ENCODE measurements at places on chromosomes 12 and 14.

- no peak for DNase-seq
- H3K4me1 ChIP-seq: no peaks in the 10 kb centered on the region
- H3K36me3 ChIP-seq: peaks cover 6% of the 10 kb centered on the region
- H3K27ac ChIP-seq: no peak overlapping the region
- no peak overlapping the region for H3K4me3 ChIP-seq
These were observed 63.6 kb downstream of the PAPOLA start for GRCh38 chr14:96565811-96566210.

DNA sequence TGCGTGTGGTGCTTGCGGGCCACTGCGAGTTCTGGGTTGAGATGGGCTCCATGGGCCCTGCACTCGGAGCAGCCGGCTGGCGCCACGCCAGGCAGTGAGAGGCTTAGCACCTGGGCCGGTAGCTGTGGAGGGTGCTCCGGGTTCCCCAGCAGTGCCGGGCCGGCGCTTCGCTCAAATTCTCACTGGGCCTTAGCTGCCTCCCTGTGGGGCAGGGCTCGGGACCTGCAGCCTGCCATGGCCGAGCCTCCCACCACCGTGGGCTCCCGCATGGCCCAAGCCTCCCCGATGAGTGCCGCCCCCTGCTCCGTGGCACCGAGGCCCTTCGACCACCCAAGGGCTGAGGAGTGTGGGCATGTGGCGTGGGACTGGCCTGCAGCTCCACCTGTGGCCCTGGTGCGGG, 375.7 kb downstream of the NELL2 start:
- no peaks in the 10 kb centered on the region for H3K36me3 ChIP-seq
- no peak overlapping the region for H3K4me3 ChIP-seq
- no peak overlapping the region for H3K27ac ChIP-seq
- no peaks in the 10 kb centered on the region for H3K4me1 ChIP-seq
- no peak for DNase-seq
- no peaks in the 10 kb centered on the region for H3K27me3 ChIP-seq

GRCh38 chr12:130988751-130989150, 35.0 kb downstream of the ADGRD1 start:
- H3K36me3 ChIP-seq: no peaks in the 10 kb centered on the region
- H3K4me3 ChIP-seq: no peak overlapping the region
- H3K4me1 ChIP-seq: peaks cover 4% of the 10 kb centered on the region
- no peaks in the 10 kb centered on the region for H3K27me3 ChIP-seq
- no peak overlapping the region for H3K27ac ChIP-seq
- no peak for DNase-seq

- H3K27ac ChIP-seq: no peak overlapping the region
- peaks cover 16% of the 10 kb centered on the region for H3K36me3 ChIP-seq
- no peaks in the 10 kb centered on the region for H3K4me1 ChIP-seq
- no peak overlapping the region for H3K4me3 ChIP-seq
These were observed 14.2 kb downstream of the HEBP1 start for GRCh38 chr12:12985817-12986408.

DNA sequence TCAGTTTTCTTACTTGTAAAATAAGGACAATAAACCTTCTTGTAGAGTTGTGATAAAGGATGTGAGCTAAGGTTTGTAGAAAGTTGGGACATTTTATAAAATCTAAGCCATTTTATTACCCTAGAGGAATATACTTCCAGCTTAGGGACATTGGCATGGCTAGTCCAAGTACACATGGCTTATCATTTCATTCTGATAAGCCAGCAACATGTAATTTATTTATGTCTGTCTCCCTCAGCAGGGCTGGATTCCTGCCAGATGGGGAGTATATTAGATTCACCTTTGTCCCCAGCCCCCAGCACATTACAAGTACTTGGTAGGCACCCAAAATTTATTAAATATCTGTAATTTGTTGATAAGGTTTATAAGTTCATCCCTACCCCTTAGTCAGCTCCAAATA, 6.3 kb upstream of the ATG14 start:
- peaks cover 5% of the 10 kb centered on the region for H3K4me1 ChIP-seq
- peaks cover 16% of the 10 kb centered on the region for H3K27me3 ChIP-seq
- no peaks in the 10 kb centered on the region for H3K36me3 ChIP-seq
- H3K4me3 ChIP-seq: no peak overlapping the region

DNA sequence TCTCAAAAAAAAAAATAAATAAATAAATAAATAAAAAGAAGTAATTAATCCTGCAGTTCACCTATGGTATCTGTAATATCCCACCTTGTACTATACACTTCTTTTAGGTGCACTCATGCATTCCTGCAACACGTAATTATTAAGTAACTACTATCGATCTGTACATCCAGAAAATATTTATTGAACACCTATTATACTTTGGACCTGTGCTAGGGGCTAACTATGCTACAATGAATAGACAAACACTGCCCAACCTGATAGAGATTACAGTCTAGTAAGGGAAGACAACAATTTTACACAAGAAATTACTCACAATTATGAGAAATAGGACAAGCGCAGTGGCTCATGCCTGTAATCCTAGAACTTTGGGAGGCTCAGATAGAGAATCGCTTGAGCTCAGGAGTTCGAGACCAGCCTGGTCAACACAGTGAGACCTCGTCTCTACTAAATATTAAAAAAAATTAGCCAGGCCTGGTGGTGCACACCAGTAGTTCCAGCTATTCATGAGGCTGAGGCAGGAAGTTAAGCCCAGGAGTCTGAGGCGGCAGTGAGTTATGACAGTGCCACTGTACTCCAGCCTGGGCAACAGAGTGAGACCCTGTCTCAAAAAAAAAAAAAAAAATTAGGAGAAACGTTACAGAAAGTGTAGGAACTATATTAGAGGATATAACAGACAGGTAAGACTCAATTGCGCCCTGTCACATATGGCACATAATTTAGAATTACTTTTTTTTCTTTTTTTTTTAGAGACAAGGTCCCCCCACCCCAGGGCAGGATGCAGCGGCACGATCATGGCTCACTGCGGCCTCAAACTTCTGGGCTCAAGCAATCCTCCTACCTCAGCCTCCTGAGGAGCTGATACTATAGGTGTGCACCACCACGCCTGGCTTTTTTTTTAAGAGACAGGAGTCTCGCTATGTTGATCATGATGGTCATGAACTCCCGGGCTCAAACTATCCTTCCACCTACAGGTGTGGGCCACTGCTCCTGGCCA, 1.2 kb downstream of the NRDE2 start:
- H3K4me3 ChIP-seq: no peak overlapping the region
- peaks cover 5% of the 10 kb centered on the region for H3K36me3 ChIP-seq
- H3K27me3 ChIP-seq: peaks cover 2% of the 10 kb centered on the region
- H3K27ac ChIP-seq: no peak overlapping the region
- DNase-seq: no peak
- H3K4me1 ChIP-seq: peaks cover 2% of the 10 kb centered on the region

DNA sequence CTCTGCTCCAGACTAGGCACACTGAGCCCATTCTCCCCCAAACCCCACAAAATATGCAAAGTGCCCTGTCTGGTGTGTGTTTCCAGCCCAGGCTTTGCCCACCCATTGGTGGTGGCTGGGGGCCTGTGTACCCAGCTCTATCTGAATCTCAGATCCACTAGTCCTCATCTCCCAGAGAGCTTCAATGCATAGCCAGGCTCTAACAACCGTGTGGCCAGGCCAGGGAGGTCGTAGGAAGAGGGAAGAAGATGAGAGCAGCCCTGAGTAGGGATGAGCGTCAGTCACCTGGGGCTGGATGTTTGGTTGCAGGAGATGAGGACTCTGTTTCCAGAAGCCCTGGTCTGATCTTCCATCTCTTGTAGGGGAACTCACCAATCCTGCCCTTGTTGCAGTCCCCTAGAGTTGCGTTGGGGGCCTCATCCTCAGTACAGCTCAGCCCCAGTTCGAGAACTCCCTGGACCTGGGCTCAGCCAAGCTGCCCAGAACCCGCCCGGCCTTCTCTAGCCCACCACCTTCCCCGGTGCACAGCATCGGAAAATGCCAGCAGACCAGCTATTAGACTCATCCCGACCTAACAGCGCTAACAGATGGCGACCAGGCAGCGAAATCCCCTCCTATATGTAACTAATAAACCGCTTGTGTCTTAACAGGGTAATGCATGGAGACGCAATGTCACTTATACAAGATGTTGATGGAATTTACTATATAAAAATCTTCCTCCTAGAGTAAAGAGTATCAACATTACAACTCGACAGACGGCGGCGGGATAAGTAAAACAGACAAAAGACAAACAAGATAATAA, 3.2 kb upstream of the LHX5 start:
- no peaks in the 10 kb centered on the region for H3K36me3 ChIP-seq
- H3K4me1 ChIP-seq: peaks cover 49% of the 10 kb centered on the region
- H3K4me3 ChIP-seq: peak overlapping the region; percentile 15
- H3K27ac ChIP-seq: no peak overlapping the region
- no peak for DNase-seq

DNA sequence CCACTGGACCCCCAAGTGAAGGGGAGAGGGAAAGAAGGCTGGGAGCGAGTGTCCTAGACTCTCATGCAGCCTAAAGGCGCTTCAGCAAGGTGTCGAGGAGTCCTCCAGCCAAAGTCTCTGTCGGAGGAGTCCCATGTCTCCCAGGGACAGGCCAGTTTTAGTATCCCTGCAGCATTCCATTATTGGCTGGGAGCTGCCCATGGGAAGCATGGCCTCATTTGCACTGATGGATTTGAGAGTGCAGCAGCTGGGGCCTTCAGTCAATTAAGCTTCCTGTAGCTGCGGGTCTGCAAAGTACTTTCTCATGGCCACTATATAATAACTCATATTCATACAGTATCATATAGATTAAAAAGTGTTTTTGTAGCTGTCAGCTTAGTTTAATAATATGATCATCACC, 12.4 kb upstream of the RPH3A start:
- DNase-seq: no peak
- H3K4me3 ChIP-seq: no peak overlapping the region
- no peaks in the 10 kb centered on the region for H3K27me3 ChIP-seq
- peaks cover 9% of the 10 kb centered on the region for H3K4me1 ChIP-seq
- H3K27ac ChIP-seq: no peak overlapping the region
- no peaks in the 10 kb centered on the region for H3K36me3 ChIP-seq

DNA sequence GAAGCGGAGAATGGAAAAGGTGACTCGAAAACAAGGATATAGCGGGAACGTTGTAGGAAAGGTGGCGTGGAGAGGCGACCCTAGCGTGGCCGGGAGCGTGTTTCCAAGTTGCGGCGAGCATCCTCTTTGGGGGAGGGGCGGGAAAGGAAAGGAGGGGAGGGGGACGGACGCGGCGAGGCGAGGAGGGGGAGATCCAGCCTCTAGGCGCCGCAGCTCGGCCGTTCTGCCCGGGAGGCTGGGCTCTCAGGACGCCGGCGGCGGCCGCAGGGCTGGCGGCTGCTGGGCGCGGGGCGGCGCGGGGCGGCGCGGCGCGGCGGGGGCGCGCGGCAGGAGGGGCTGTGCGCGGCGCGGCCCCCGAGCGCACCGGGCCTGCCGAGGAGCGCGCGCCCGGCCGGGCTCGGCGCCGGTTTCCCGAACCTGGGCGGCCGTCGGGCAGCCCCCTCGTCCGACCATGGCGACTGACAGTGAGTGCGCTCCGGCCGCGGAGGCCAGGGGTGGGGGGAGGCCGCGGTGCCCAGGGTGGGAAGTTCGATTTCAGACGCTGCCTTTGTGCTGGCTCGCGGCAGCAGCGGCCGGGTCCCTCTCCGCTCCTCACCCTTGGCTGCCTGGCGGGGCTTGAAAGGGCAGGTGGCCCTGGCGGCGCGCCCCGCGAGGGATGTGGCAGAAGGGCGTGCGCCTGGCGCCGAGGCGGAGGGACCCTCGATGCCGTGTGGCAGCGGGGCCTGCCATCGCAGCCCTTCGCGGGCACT, 50.3 kb downstream of the SNAPC1 start:
- H3K4me1 ChIP-seq: peaks cover 5% of the 10 kb centered on the region
- H3K27me3 ChIP-seq: peaks cover 67% of the 10 kb centered on the region
- peak within 1 kb of the TSS; percentile 46 for H3K4me3 ChIP-seq
- DNase-seq: peak; percentile 32

- H3K27ac ChIP-seq: no peak overlapping the region
- H3K4me1 ChIP-seq: no peaks in the 10 kb centered on the region
- no peaks in the 10 kb centered on the region for H3K27me3 ChIP-seq
- no peak for DNase-seq
- H3K4me3 ChIP-seq: no peak overlapping the region
These were observed 977.9 kb downstream of the TMTC2 start for GRCh38 chr12:83664650-83665049.

DNA sequence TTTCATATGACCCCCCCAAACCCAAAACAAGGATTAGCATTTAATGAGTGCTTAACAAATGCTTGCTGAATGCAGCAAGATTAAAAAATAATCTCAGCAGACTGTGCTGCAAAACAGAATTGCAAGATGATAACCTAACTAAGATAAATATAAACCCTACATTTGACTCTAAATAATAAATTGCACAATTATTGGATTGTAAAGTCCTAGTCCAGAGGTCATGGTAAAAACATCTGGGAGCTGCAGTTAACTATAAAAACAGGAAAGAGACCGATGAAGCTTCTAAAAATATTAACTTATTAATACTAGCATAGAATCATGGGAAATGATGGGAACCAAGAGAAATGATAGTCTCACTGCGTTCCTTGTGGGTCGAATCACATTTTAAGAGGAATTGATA, 37.2 kb downstream of the TSHR start:
- no peaks in the 10 kb centered on the region for H3K36me3 ChIP-seq
- H3K4me3 ChIP-seq: no peak overlapping the region
- peaks cover 12% of the 10 kb centered on the region for H3K27me3 ChIP-seq
- no peak overlapping the region for H3K27ac ChIP-seq
- no peaks in the 10 kb centered on the region for H3K4me1 ChIP-seq

- no peak overlapping the region for H3K4me3 ChIP-seq
- no peaks in the 10 kb centered on the region for H3K36me3 ChIP-seq
- DNase-seq: no peak
- no peak overlapping the region for H3K27ac ChIP-seq
These were observed 13.7 kb downstream of the RMST start for GRCh38 chr12:97476255-97476654.

DNA sequence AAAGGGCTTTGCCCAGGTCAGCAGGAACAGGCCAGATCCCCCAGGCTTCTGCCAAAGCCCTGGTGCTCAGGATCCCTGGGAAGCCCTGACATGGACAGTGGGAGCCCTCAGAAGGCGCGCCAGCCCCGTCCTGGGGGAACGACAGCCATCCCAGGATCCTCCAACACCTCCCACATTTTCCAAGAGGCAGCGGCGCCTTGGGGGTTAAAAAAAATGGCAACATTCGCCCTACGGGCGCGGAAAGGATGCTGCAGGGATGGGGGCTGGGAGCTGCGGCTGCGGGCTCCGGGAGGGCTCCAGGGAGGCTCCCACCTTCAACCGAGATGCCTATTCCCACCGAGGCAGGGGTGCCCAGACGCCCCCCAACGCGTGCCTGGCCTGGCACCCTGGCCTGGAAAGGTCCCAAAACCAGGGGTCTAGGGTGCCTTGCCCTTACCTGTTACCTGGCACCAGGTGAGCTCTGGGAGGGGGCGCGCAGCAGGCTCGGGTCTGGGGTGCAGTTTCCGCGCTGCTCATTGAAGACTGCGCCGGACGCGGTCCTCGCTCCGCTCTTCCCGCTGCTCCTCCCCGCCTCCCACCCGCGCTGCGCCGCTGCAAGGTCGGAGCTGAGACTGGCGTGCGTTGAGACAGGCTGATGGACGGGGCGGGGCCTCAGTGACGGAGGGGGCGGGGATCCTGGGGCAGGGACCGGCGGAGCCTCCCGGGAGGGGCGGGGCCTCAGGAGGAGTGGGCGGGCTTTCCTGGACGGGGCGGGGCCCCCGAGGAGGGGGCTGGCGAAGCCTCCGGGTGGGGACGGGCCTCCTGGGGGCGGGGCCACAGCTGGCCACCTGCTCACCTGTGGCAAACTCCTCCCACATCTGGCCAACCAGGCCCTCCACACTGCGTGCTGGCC, at the start of gene ABCB9:
Gene ABCB9 (minus strand): TSS at position 613 of the 892 bp plus-strand sequence. CDS start 6,228 bp downstream, outside the sequence.
- H3K4me3 ChIP-seq: peak within 1 kb of the TSS; percentile 71
- peak; percentile 91 for DNase-seq
- H3K36me3 ChIP-seq: no peaks in the 10 kb centered on the region
- no peaks in the 10 kb centered on the region for H3K27me3 ChIP-seq
- no peak within 1 kb of the TSS for H3K27ac ChIP-seq
- peaks cover 13% of the 10 kb centered on the region for H3K4me1 ChIP-seq
